Stimulated activated CD4-positive, alpha-beta T cell treated with anti-CD3 and anti-CD28 coated beads, TNF-alpha, amount 100 ng/mL, for 1 hour (primary cell): ENCODE measurements at places on chromosomes 11 and 22.

DNA sequence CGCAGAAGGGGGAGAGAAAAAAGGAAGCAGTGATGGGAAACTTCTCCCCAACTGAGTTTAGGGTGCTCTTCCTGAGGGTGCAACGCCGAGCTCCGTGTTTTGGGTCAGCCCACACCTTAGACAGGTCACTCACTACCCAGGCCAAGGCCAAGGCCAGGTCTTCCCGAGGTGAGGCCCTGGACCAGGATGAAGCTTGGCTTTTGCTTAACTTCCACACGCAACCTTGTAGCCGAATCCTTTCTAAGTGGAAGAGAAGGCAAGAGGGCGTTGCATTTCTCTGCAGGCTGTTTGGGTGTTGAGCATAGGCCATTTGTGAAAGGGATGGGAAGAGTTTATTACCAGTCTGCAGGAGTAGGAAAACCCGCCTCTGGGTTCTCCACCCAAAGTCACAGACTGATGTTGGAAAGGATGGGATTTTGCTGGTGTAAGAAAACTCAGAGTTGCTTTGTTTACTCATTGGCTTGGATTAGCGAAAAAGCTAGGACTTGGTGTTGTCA lies 1.5 kb downstream of the KREMEN1 start:
- DNase-seq = no peak

DNA sequence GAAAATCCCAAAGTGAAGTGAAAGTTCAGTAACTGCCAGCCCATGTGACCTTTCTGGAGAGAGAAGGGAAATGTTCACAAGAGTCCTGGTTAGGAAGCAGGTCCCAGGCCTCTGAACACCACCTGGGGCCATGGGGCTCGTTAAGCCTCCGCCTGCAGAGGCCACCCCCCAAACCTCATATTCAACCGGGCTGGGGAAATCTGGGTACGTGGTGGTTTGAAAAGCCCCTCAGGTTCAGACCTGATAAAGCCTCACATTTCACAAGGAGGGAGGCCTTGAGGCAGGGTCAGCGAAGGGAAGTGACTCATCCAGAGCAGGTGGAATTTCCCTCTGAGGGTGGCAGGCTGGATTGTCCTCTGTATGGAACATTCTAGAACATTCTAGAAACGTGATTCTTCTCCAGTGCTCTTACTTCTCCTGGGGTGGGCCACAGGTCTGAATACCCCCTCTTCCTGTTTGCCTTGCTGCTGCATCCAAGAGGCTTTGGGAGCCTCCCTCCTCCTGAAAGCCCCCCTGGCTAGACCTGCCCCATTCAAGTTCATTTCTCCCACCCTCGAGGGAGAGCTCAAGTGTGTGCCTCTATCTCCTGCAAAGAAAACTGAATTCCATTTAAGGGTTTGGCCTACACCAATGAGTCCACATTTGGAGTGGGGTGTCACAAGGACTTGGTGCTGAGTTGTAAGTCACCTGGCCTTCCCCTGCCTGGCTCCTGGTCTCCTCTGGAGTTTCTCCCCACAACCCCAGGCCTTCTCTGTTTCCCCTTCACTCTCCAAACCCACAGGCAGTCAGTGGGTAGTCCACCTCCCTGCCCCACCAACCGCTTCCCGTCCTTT lies 6.3 kb downstream of the FXYD2 start:
- DNase-seq = no peak

GRCh38 chr22:50143096-50143495 lies 27.4 kb upstream of the PANX2 start:
- DNase-seq = no peak

GRCh38 chr11:93074352-93074751 lies 104.9 kb downstream of the MTNR1B start:
- DNase-seq = no peak
